M059J (cell line): ENCODE measurements at places on chromosomes 3 and 15. TPM values are rescaled to one million over a fixed set of nuclear protein-coding genes. Genes with fewer than 3 reads are reported as not detected.

- DNase-seq: peak; percentile 57
Measured at GRCh38 chr15:76470691-76471090, 134.1 kb downstream of the ISL2 start.

DNA sequence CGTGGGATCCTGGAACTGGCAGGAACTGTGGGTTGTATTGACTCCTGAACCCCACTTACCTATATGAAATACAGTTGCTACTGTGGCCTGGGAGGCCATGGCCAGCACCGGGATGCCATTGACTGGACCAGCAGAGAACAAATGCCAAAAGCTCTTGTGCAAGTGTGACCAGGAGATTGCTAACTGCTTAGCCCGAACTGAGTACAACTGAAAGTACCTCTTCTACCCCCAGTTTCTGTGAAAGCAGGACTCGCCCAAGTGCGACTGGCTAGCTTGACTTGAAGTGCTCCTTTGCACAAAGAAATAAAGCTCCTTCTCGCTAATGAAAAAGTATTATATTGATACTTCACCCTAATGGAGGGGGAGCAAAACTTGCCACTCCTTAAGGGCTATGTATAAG is 101.3 kb upstream of the ATP11B start:
- DNase-seq: no peak

GRCh38 chr3:133901083-133901482 is 5.4 kb upstream of the RAB6B start:
- no peak for DNase-seq

Gene ROPN1B
- total RNA-seq: 0.15 and 8.8 TPM in 2 replicates

GRCh38 chr3:5165698-5166097 is 21.8 kb upstream of the EDEM1 start:
- no peak for DNase-seq
